Activated effector memory CD4-positive, alpha-beta T cell treated with anti-CD3 and anti-CD28 coated beads, Interleukin-2, amount 50 U/mL, for 16 hours (primary cell): ENCODE measurements at places on chromosomes 7 and 10.

DNA sequence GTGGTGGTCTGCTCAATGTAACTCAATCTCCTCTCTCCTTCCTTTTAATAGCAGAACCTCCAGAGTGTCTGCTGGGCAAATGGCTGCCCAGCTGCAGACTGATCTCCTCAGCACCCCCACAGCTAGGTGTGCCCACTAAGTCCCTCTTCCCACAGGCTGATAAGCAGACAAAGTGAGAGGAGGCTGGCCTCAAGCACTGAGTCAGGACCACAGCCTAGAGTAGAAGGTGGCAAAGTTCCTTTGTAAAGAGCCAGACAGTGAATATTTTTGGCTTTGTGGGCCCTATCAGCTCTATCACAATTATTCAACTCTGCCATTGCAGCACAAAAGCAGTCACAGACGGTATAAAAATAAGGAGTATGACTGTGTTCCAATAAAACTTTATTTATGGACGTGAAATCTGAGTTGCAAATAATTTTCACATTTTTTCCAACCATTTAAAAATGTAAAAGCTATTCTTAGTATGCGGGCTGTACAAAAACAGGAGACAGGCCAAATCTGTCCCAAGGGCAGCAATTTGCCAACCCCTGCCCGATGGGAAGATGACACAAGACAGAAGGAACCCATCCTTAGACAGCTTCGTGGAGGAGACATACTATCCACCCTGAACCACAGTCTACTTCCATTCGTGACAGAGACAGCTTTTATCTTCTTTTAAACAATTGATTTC is 23.4 kb downstream of the JAZF1 start:
- DNase-seq = no peak

GRCh38 chr7:101494602-101495329 is 132.1 kb downstream of the COL26A1 start:
- no peak for DNase-seq

DNA sequence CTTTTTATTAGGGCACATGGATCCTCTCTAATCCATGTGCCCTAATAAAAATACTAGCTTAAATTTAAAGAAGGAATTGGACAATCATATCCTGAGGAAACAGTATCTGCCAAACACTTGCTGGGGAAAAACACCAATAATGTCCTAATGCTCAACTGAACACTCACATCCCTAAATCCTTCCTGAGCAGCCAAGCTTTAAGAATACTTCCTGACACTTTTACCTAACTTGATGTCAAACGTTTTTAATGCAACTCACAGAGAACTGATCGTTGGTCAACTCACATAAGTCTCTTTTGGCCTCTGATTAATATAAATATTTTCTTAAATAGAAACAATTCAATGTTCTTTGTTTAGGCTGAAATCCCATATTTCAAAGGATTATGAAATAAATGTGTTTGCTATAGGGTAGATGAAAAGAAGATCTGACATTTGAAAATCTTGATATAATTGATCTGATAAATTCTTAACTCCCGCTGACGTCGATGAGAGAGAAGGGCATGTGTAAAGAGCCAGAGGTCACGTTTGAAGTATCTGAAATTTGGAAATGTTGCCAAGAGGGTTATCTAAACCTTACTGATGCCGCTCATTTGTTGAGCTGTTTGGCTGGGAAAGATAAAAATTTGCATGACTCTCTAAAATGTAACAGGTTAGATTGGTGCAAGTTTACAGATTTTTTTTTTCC is 122.8 kb upstream of the RHOBTB1 start:
- no peak for DNase-seq

- DNase-seq = no peak
Observed at GRCh38 chr7:35032166-35032565, 5.1 kb downstream of the DPY19L1 start.

DNA sequence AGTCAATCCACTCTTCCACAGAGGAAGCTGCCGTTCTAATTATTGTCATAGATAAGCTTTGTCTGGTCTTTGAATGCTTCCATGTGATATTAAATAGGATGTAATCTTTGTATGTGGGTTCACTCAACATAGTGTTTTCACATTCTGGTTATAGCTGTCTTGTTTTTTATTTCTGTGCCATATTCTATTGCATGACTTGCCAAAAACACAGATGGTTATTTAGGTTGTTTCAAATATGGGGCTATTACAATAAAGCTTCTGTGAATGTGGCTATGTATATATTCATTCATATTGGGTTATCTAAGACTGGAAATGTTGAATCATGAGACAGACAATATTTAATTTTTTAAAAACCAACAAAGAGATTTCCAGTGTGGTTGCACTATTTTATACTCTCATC is 1109.3 kb upstream of the LRRTM3 start:
- no peak for DNase-seq

GRCh38 chr7:93955304-93955703 is 33.8 kb downstream of the GNG11 start:
- no peak for DNase-seq

- no peak for DNase-seq
Observed at GRCh38 chr7:132065193-132065988, 509.0 kb upstream of the PODXL start.

DNA sequence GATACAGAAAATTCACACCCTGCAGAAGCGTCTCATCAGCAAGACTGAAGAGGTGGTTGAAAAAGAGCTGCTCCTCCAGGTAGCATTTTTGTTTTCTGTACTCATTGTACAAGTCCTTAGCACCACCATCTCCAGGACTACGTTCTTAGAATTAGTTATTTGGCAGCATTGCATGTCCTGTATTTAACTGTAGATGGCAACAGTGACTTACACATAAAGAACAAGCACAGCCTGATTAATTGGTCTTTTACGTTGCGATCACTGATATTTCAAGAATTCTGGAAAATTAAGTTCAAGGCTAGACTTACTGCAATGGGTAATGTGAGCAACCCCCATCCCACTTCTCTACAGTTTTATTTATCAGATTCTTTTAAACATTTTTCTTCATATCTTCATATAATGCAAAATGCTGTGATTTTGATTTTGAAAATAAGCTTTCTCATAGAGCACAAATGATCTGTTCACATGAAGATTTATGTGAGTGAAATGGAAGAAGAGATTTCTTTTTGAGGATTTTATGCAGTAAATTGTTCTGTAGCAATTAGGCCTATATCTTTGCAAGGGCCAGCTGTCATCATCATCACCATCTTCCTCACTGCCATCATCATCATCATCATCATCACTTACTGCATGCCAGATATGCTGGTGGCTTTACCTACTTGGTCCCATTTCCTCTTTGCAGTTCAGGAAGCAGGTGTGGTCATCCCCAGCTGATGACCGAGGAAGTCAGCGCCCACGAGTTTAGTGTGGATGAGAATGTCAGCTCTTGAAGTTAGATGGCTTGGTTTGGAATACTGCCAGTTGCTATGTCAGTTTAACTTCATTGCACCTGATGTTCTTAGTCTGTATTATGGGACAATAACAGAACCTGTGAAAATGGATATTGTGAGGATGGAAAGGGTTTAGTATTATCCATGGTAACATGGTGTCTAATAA is 53.4 kb downstream of the CFAP58 start:
- DNase-seq = no peak

DNA sequence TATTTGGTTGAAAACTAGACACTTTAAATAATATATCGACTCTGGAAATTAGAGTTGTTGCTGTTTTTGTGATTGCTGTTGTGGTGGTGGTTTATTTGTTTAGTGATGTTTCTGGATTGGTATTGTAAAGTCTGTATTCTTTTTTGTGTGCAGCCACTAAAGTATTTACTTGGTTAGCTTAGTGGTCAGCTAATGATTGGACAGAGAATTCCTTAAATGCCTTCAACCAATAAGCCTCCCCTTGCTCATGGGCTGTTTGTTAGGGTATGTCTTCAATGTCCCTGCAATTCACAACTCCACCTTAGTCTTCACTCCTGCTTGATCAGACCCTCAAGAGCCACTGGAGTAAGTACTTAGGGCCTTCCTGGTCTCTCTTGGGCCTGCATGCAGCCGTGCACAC is 71.0 kb downstream of the PAXIP1 start:
- DNase-seq = no peak
